HT-29 (cell line): ENCODE measurements at places on chromosomes 5 and 9.

DNA sequence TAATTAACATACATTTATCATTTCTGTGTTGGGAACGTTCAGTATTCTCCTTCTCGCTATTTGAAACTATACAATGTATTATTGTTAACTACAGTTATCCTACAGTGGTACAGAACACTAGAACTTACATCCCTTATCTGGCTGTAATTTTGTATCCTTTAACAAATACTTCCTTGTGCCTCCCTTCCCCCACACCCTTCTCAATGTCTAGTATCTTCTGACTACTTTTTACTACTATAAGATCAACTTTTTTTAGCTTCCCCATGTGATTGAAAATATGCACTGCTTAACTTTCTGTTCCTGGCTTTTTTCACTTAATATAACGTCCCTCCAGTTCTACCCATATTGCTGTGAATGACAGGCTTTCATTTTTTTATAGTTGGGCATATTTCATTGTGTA, 253.5 kb downstream of the RAB3C start:
- no peak for DNase-seq

GRCh38 chr5:161064297-161064696, 212.3 kb upstream of the ATP10B start:
- DNase-seq: no peak

DNA sequence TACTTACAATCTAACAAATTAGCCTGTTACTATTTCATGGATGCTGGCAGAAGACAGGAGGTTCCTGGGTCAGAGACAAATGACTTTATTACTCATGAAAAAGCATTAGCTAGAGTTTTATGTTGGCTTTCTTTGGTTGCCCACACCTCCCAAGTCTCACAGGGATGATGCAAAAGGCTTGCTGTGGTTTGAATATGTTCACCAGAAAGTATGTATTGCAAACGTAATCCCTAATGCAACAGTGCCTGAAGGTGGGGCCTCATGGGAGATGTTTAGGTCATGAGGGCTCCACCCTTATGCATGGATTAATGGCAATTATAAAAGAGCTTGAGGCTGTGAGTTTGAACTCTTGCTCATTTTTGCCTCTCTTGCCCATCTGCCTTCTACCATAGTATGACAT, 28.5 kb downstream of the DPYSL3 start:
- DNase-seq: no peak

- DNase-seq: no peak
Observed at GRCh38 chr9:107562798-107563197, 73.2 kb upstream of the KLF4 start.
